ENCODE measurements at places on chromosomes 7 and 10. TPM values are rescaled to one million over a fixed set of nuclear protein-coding genes. Genes with fewer than 3 reads are reported as not detected.

The GDF10 gene
- 0.22 TPM for total RNA-seq

The FAM25C gene
- total RNA-seq: not detected

The PPP1R17 gene
- total RNA-seq: not detected

The DMBT1 gene
- total RNA-seq: not detected

The KCNH2 gene
- total RNA-seq: not detected

The SORCS1 gene
- not detected for total RNA-seq

The FXYD4 gene
- not detected for total RNA-seq

The HOXA3 gene
- total RNA-seq: 2.1 TPM

The GIMAP5 gene
- total RNA-seq: not detected

The TMEM229A gene
- total RNA-seq: not detected

The ZNF727 gene
- total RNA-seq: not detected

The CRYGN gene
- not detected for total RNA-seq

The HERC4 gene
- total RNA-seq: 228 TPM

The TMEM139 gene
- not detected for total RNA-seq

The HOXA10 gene
- 27.4 TPM for total RNA-seq

The BZW2 gene
- 61.0 TPM for total RNA-seq

The GPR85 gene
- 7.2 TPM for total RNA-seq

The FAM20C gene
- 64.1 TPM for total RNA-seq

The LEP gene
- total RNA-seq: 0.22 TPM

The SLC18A3 gene
- total RNA-seq: not detected

The IFIT1 gene
- total RNA-seq: 15.2 TPM

The RBM33 gene
- 9.5 TPM for total RNA-seq

The BMPER gene
- 97.3 TPM for total RNA-seq

The ARMC10 gene
- total RNA-seq: 39.2 TPM

The NEURL1 gene
- 0.63 TPM for total RNA-seq

The COL1A2 gene
- 10,930 TPM for total RNA-seq

The CUBN gene
- 0.65 TPM for total RNA-seq

The MNX1 gene
- not detected for total RNA-seq

The GJD4 gene
- not detected for total RNA-seq

The CDK1 gene
- total RNA-seq: 33.5 TPM

The SPDYE2B gene
- total RNA-seq: not detected

The DNAH11 gene
- total RNA-seq: 0.51 TPM

The SLC29A3 gene
- 3.0 TPM for total RNA-seq

The VSTM4 gene
- 9.5 TPM for total RNA-seq

The ZNF783 gene
- total RNA-seq: 8.6 TPM

The ASB10 gene
- total RNA-seq: not detected

The EPHA1 gene
- not detected for total RNA-seq

The AIFM2 gene
- 7.1 TPM for total RNA-seq

The HECW1 gene
- total RNA-seq: 4.8 TPM

The FAM221A gene
- 0.43 TPM for total RNA-seq

The SUN3 gene
- total RNA-seq: not detected

The LRRD1 gene
- not detected for total RNA-seq

The PNLIPRP2 gene
- total RNA-seq: not detected

The CXCL12 gene
- total RNA-seq: 364 TPM

The INA gene
- total RNA-seq: not detected

The GBX1 gene
- total RNA-seq: not detected

The FAM25G gene
- total RNA-seq: not detected

The ABCB4 gene
- 0.43 TPM for total RNA-seq
